ENCODE measurements at places on chromosomes 3 and 15. TPM values are rescaled to one million over a fixed set of nuclear protein-coding genes. Genes with fewer than 3 reads are reported as not detected.

Gene KCNAB1
- 10.0 TPM for total RNA-seq

Gene HYAL2
- 746 TPM for total RNA-seq

Gene TTC23
- 17.0 TPM for total RNA-seq

Gene LRRIQ4
- total RNA-seq: not detected

Measured in spleen (tissue), 13 donors.